ENCODE measurements at places on chromosomes 6 and 20.

GRCh38 chr6:98648211-98648914, 186.0 kb upstream of the POU3F2 start:
- DNase-seq: no peak

- DNase-seq: no peak
Observed at GRCh38 chr6:86516087-86516486, 421.2 kb upstream of the HTR1E start.

DNA sequence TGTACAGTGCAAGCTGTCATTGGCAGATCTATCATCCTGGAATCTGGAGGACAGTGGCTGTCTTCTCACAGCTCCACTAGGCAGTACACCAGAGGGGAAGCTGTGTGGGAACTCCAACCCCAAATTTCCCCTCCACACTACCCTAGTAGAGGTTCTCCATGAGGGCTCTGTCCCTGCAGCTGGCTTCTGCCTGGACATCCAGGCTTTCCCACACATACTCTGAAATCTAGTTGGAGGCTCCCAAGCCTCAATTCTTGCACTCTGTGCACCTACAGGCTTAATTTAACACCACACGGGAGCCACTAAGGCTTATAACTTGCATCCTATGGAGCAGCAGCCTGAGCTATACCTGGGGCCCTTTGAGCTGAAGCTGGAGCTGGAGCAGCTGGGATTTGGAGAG, 43.0 kb upstream of the TRIM39 start:
- no peak for DNase-seq

DNA sequence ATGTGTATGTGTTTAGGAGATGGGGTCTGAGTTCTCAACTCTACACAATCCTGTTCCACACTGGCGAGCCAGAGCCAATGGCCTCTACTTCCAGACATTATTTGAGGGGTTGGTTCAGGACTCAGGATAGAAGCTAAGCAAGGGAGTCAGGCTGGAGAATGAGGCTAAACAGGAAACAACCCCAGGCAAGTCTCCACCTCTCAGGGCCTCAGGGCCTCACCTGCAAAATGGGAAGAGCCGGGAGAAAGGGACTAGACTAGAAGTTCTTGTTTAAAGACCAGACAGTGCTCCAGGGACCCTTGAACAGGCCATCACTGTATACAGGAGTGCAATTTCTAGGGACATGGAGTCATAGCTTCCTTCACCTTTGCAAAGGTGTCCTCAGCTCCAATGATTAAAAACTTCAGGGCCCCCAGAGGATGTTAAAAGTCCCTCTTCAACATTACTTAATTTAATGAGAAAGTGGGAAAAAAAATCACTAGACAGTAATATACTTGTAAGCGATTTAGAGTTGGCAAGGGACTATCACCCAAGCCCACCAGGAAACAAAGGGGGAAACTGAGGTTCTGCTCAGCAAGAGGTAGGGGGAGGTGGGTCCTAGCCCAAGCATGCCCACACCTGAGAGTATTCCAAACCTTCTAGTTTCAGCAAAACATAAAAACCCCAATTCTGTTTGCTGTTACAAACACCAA, 41.7 kb downstream of the ZMYND8 start:
- DNase-seq: no peak

GRCh38 chr6:57222743-57223077, 603 bp upstream of the RAB23 start:
- DNase-seq: no peak

DNA sequence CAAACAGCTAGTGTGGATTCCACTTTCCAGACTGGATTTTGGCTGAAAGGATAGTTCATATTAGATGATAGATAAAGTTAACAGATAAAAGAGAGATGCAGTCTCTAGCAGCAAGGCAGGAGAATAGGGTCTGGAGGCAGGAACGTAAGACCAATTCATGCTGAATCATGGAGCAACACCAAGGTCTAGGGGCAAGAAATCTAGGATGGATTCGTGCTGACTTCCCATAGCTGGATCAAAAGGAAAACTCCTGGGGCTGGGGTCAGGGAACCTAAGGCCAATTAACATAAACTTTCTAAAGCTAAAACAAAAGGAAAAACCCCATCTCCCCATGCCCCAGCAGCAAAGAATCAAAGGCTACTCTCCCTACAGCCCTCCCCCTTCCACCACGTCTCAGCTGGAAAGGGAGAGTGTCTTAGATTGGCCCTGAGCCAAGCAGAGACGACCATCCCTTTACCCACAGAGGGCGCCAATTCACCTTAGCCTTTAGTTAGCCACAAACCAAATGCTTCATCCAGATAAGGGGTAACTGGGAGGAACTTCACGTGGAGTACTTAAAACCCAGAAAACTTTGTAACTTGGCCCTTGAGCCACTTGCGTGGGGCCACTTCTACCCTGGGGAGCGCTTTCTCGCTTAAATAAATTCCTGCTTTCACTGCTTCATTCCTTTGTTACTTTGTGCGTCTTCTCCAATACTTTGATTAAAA, 7.6 kb downstream of the TREM1 start:
- DNase-seq: peak; percentile 24

DNA sequence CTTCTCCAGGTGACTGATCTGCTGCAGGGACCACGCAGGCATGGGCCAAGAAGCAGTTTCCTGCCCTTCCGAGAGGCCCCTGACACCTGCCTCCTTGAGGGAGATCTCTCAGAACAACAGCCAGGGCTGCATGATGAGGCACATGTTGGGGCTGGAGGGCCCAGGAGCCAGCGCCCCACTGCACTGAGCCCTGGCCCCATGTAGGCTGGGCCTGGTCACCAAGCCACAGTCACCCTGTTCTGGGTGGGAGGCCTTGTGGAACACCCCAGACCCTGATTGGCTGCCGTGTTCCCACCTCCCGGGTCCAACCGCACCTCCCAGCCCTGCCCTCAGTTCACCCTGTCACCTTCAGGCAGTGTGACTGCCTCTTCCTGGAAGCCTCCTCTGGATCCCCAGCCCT, 174.2 kb downstream of the TAF4 start:
- DNase-seq: no peak

- DNase-seq: no peak
Observed at GRCh38 chr6:75235271-75235670, 8.3 kb downstream of the COX7A2 start.

All from activated T-helper 1 cell treated with Interleukin-2 at 50 U/mL for 16 hours (primary cell).